ENCODE measurements at places on chromosomes 1 and 21.

DNA sequence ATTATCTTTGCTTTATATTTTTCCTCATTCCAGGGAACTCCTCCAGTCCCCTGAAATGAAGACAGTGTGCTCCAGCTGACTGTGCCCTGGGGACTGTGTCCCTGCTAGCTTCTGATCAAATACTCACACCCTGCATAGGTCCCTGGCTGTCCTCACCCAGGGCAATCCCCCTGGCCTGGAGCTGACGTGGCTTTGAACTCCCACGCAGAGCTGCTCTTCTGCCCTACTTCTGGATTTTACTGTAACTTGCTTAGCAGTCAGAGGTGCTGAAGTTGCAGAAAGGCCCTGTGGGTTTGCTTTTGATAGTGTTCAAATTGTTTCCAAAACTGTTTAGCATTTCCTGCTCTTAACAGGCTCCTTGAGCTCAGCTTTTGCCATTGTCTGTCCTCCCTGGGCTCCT lies 186.5 kb downstream of the FASLG start:
- DNase-seq: peak; percentile 60

DNA sequence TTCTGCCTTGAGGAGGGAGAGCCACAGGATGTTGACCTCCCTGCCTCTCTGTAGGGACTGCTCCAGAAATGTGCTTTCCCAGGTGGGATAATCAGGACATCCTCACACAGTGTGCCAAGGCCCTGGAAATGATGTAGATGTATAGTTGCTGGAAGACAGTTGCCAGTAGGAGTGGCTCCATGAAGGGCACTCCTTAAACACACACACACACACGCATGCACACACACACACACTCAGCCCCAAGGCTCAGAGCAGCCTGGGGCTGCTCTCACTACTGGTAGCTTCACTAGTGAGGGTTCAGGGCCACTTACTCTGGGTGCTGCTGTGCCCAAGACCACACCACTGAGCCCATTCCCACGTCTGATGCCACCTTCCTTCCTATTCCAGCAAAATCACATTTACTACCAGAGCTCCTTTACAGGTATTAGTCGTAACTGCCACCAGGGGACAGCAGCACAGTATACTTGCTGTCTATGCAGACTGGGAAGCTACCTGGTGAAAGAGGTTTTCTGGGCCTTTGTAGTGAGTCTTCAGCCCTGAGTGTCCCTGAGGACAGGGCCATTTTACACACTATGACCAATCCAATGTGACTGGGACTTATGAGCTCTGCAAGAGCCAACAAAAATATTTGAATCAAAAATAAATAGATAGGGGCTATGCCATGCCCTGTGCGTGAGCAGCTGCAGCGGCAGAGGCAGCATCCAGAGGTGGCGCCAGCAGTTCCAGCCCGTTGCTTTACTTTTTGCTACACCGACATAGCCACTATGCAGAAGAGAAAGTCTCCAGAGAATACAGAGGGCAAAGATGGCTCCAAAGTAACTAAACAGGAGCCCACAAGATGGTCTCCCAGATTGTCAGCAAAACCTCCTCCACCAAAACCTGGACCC lies 15.0 kb downstream of the CRNN start:
- DNase-seq: peak; percentile 14

GRCh38 chr1:231973830-231974229 lies 347.2 kb downstream of the DISC1 start:
- no peak for DNase-seq

DNA sequence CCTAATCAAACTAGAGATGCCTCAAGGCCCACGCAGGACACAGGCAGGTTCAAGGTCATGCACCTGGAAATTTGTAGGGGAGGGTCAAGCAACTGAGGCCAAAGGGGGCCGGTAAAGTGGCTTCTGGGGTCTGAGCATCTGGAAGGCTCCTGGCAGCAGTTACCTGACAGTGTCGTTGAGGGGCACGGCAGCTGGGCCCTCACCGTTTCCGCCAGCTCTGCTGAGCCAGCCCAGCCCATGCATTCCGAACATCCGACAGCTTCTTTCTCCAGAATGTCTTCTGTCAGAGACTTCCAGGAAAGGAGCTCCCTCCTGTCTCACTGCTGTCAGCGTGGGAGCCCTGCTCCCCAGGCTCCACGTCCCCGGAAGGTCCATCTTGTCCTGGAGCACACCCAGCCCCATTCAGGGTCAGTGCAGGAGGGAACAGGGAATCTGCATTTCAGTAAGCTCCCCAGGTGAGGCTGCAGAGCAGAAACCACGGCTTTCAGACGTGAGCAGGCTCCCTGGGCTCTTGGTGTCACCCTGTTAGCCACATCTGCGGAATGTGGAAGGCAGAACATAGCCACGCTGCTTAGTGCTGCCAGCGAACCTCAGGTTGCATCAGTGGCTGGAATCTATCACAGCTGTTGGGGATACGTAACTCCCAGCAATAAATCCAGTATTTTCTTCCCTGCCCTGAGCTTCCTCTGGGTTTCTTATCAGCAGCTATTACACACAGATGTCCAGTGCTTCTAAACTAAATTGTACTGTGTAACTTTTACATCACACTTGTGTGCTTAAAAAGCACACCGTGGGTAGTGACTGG lies 36.3 kb upstream of the FAM3B start:
- peak; percentile 79 for DNase-seq

DNA sequence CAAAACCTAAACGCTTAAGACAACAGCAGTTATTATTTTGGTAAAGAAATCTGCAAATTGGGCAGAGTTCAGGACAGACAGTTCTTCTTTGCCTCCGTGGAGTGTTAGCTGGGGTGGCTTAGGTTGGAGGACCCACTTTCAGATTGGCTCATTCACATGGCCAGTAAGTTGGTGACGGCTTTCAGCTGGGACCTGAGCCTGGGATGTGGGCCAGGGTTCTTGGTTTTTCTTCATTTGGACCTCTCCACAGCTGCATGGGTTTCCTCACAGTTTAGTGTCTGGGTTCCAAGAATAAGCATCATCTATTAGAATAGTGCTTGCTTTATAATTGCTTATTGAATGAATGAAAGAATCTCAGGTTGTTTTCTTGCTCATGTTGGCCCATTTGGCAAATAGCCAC lies 72.2 kb downstream of the ATF6 start:
- no peak for DNase-seq

GRCh38 chr1:154598871-154599635 lies 8.9 kb downstream of the ADAR start:
- peak; percentile 19 for DNase-seq

DNA sequence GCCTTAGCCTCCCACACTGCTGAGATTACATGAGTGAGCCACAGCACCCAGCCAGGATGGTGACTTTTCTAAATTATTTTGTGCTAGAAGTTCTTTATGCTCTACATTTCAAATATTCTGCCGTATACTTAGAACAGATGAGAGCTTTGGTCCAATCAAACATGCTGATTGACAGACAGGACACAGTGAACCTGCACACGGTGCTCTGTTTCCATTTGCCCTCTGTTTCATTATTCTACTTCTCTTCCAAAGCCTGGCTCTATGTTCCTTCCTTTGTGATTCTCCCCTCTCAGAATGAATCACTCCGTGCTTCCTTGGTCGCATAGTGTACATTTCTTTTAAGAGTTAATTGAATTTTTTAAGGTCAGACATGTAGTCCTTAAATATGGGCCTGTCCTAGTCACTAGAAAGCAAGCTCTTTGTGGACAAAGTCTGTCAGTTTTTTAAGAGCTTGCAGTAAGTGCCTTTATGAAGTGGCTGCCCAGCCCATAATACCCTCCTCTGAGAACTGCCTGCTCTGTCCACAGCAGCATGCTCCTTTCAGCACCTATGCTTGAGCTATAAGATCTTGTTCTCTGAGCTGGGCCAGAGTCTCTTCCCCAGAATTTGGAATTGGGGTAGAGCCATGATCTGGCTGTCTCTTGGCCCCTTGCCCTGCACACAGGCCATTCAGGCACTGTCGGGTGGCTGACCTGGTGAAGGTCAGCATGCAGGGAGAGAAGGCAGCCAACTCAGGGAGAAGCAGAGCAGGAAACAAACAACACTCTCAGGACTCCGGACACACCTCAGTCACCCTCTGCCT lies 66.8 kb upstream of the SLC44A3 start:
- DNase-seq: peak; percentile 49

GRCh38 chr1:8361198-8361849 lies 43.4 kb downstream of the SLC45A1 start:
- no peak for DNase-seq

- DNase-seq: no peak
Observed at GRCh38 chr1:95660736-95661135, 426.7 kb downstream of the RWDD3 start.

Measured in cardiac fibroblast (primary cell).